NCI-H2227 treated with DMSO at 0.1 percent for 48 hours (cell line): ENCODE measurements at places on chromosomes 1 and 21.

- no peak for DNase-seq
These were observed 33.7 kb downstream of the FBXO42 start for GRCh38 chr1:16318555-16318954.

DNA sequence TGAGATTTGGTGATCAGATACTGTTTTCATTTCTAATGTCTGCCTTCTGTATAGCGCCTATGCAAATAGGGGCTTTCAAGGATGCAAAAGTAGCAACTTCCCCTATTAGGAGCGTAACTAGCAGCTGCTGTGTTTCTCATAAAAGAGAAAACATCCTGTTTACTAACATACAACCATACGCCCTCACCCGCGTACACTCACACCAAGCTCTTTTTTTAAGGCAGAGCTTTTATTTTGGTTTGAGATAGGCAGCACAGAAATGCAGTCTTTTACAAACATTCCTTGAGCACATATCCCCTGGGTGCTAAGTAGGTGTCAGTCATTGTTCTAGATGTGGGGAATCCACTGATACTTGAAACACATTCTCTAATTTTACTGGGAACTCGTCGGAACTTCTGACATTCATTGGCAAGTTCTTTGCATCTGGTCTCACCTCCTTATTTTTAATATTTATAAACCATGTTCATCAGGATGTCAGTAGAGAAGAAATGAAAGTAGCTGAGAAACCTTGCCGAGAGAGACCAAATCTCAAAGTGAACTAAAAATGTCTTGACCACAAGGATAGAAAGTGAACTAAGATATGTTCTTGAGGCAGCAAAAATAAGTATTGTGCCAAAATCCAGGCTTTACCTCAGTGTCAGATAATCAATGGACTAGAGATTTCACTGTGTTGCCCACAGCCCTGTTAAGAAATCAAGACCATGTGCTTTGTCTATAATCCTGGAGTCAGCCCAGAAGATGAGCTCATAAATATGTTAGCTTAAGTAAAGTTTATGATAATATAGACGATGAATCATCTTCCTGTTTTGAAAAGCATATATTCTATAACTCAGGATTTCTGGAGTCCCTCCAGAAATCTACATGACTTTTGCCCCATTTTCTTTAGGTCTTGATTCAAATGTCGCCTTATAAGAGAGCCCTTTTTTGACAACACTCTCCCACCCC is 350.9 kb downstream of the ST6GALNAC3 start:
- no peak for DNase-seq

- DNase-seq, result peak; percentile 83
These were observed 14.4 kb upstream of the ZFYVE9 start for GRCh38 chr1:52127181-52128180.

DNA sequence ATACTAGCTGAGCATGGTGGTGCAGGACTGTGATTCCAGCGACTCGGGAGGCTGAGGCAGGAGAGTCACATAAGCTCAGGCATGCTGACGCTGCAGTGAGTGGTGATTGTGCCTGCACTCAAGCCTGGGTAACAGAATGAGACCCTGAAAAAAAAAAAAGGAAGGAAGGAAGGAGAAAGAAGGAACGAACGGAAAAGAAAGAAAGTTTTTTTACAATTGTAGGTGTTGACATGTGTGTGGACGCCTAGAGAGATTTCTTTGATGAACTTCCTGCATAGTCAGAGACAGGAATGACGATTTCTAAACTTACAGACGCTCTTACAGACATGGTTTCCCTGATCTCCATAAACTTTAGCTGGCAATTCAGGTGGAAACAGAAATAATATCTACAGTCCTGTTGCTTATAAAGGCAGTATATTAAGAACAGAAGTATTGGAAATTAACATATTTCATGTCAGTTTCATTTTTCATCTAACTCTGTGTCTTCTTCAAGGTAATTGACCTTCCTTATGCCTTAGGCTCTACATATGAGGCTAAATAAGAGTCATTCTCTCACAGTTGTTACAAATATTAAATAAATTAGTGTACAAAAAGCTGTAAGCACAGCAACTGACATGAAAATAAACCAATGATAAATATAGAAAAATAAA is 4.1 kb downstream of the SAMSN1 start:
- DNase-seq, result no peak

DNA sequence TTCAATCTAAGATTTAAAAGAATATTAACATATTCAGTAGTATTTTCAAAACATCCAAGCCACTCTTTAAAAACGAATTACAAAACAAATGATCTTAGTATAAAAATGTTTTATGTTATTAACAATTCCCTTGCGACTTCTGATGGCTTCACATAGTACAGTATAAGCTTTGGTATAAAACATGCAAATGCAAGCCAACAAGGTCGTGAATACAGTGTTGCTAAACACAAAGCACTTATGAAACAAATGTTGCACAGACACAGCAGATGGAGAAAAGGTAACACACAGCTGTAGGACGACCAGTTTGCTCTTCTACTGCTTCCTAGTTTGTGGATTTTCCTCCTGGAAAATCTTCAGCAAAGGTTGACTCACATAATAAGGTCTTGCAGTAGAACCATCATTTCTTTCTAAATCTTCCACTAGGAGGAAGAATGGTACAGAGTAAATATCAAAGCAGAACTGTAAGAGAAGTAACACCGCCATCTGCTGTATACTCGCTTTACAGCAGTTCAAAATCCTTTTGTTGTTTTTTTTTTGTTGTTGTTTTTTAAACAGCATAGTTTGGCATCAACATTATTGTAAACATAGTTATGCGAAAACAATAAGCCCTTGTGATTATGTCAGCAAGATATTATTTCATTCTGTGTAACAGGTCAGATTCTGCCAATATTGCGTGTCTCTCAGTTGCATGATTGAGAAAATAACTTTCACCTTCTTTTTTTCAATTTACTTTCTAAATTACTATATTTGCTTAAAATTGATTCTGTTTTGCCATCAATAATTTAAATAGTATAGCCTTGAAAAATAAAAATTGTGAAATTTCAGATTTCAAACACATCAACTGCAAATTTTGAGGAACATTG is 69.5 kb downstream of the LHX8 start:
- DNase-seq, result peak; percentile 17

DNA sequence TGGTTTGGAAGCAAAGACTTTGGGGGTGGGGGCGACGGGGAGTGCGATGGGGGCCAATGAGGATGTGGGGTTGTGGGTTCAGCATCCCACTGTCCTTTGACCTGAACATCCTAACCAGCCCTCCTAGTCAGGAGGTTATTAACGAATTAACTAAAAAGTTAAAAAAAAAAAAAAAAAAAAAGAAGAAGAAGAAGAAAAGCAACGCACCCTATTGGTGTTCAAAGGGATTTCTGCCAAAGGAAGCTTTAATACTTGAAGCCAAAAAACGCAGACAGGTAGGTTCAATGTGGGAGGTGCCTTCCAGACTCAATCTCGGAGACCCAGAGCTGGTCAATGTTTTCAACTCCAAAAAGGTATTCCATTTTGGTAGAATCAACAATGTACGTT is 2.2 kb downstream of the CLIC6 start:
- DNase-seq, result no peak

- no peak for DNase-seq
These were observed 101.5 kb downstream of the ST6GALNAC3 start for GRCh38 chr1:76176000-76176399.

GRCh38 chr1:164842870-164843269 is 283.9 kb downstream of the PBX1 start:
- DNase-seq, result no peak
